Activated T-cell treated with anti-CD3 and anti-CD28 coated beads for 24 hours (primary cell): ENCODE measurements at places on chromosomes 16 and 17.

- DNase-seq, result no peak
Measured at GRCh38 chr17:80947200-80947940, 44.3 kb upstream of the CHMP6 start.

DNA sequence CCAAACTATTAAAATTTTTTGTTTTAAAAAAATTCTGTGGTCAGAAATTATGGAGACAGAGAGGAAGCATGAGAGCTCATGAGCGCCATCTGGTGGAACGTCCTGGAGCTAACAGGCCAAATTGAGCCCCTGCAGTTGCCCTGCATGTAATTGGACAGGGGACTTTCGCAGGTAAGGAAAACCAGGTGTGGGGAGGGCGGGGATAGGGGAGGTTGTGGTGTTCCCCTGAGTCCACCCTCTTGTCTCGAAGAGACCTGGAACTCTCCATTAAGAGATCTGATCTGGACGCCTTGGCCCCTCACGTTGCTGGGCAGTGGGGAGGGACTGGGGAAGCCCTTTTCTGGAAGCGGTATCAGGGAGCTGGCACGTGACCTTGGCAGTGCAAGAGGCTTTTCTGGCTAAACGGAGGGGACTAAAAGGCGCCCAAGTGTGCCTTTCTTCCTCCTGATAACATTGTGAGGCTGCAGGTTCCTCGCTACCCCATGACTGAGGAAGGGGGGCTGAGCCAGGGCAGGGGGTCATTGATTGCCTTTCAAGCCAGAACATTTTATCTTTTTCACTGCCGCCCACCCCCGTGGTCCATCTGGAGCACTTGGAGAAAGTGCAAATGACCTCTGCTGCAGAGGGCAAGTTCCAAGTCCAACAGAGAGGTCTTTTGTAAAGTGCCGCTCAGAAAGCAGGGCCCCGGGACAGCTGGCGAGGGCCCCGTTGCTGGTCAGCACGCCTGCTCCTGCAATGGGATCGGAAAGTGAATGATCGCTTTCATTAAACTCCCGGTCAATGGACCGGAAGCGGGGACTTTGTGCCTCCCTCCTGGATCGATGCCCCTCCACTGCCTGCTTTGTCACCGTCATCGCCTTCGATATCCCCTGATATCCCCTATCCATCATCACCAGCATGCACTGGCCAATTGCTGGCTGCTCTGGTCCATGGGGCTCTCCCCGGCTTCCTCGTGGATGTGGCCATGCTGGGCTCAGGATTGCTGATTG lies 18.4 kb downstream of the PDILT start:
- peak; percentile 24 for DNase-seq

DNA sequence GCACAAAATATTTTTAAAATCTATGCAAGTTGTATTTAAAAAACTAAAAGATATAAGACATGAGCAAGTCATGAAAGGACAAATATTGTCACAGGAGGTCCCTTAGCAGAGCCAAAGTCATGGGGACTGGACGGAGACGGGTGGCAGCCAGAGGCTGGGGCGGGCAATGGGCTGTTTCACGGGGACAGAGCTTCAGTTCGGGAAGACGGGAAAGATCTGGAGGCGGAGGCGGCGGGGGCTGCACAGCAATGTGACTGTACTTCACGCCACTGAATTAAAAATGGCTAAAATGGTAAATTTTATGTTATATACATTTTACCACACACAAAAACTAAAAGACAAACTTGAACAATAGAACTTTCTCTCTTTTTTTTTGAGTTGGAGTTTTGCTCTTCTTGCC lies 60.0 kb upstream of the METRNL start:
- DNase-seq, result no peak

DNA sequence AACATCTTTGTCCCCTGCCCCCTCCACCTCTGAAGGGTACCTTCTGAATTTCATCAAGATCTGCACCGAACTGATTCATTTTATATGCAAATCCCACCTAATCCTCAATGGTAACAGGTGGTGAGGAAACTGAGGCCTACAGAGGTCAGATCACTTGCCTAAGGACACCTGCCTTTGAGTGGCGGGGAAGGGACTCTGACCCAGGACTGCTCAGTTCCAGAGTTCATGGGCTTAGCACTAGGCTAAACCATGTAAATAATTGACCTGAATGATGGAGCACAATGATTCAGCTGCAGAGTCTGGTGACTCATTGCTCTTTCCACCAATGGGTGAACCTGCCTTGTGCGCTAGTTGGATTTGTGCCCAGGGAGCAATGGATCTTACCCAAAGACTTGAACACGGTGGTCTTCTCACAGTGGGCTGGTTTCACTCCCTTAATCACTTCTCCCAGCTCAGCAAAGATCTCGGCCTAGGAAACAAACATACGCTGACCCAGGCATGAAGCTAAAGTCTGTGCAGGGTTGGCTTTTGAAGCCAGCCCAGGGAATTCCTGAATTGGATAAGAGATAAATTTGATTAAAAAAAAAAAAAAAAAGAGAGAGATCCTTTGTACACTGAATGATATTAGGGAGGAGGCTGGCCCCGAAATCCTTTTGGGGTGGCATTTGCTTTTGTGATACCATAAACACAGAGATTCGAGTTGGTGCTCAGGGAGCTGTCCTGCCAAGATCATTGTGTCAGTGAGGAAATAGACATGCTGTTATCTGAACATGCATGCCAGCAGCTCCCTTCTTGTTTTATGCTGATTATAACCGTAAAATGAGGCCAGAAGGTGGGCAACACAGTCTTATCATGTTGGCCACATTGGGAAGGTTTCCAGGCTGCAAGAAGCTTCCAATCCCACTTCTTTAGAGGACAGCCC lies 17.0 kb downstream of the CRYM start:
- no peak for DNase-seq

- no peak for DNase-seq
Measured at GRCh38 chr16:79301051-79301450, 299.5 kb downstream of the MAF start.

GRCh38 chr17:81630274-81630673 lies 6.6 kb downstream of the NPLOC4 start:
- DNase-seq, result no peak

DNA sequence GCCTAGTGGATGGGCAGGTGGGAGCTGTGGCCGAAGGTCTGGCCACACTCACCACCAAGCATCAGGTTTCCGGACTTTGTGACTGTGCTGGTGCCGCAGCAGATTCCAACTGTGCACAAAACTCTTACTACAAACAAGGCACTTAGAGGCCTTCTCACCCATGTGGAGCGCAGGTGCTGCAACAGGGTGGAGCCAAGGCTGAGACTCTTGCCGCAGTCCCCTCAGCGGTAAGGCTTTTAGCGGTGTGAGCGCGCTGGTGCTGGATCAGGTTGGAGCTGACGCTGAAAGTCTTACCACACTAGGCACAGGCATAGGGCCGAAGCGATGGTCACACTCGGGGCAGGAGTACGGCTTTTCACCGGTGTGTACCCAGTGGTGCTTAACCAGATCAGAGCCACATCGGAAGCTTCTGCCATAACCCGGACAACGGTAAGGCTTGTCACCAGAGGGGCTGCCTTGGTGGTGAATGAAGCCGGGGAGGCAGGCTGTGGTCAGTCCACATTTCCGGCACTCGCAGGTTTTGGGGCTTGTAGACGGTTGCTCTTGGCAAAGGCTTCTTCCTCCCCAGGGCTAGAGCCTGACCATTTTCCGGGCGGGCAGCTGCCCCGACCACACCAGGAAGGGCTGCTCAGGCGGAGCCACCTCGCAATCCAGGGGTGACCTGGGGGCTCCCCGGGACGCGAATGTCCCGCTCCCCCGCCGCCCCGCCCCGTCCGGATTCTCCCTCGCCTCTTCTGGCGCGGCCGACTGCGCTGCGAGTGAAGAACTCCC lies 1.0 kb upstream of the ARMC5 start:
- DNase-seq, result peak; percentile 30

GRCh38 chr16:4733211-4733742 lies 794 bp downstream of the ANKS3 start:
- DNase-seq, result no peak

- peak; percentile 20 for DNase-seq
Measured at GRCh38 chr16:19167710-19168370, at the start of gene SYT17. Gene SYT17 (plus strand): TSS chr16:19168240. CDS start chr16:19168647, 407 bp downstream.

DNA sequence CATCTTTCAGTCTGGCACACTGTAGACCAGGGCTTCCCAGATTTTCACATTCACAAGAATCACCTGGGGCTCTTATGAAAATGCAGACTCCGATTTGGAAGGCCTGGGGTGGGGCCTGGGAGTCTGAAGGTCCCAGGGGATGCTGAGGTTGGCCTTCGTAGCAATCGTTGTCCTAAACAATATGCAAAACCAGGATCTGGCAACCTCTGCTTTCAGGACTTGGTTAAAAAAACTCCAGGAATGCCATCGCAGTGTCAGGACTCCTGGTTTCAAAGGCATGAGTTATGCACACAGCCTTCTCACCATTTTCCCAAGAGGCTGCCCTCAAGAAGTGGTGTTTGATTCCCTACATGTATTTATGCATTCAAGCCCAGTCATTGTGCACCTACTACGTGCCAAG lies 6.7 kb downstream of the CLEC19A start:
- DNase-seq, result no peak

DNA sequence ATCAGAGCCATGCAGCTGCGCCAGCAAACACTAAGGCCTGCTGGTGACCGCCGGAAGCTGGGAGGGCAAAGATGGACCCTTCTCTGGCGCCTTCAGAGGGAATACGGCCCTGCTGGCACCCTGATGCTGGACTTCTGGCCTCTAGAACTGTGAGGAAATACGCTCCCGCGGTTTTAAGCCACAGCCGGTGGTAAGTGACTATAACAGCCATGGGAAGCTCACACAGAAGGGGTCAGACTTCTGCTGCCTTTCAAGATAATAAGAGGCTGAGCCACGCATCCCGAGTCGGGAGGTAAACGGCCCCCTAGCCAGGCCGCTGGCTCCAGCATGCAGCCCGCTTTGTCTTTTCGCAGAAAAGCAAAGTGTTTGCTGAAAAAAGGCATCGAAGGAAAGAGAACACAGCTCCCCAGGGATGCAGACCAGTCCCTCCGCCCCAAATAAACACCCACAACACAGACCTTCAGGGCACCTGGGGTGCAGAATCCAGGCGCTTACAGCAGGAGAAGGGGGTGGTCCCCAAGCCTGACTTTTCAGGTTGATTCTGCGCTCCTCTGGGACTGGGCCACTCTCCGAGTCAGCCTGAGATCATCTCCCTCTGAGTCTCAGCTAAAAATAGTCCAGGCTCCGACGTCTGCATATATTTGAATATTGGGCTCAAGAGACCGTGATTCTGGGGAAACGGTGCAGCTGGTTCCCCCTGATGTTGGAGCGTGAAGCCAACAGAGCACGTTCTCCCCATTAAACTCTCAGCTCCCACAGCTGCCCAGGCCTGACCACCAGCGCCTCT lies 89.7 kb downstream of the MGAT5B start:
- no peak for DNase-seq

DNA sequence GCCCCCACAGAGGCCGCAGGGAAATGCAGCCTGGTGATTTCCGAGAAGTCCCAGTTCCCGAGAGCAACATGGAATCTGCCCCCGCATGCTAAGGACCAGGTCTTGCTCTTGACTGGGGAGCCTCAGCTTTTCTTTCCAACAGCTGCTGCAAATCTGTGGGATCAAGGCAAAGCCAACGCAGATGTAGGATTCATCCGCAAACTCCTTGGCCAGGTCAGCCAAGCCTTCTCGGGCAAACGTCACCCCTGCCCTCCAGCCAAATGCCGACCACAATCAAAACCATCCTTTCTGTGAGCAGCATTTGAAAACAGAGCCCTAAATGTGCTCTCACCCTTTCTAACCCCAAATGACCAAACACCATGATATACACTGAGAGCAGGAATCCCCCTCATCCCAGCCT lies 54.0 kb downstream of the MRM3 start:
- DNase-seq, result no peak
